ENCODE measurements at places on chromosomes 5 and 9.

DNA sequence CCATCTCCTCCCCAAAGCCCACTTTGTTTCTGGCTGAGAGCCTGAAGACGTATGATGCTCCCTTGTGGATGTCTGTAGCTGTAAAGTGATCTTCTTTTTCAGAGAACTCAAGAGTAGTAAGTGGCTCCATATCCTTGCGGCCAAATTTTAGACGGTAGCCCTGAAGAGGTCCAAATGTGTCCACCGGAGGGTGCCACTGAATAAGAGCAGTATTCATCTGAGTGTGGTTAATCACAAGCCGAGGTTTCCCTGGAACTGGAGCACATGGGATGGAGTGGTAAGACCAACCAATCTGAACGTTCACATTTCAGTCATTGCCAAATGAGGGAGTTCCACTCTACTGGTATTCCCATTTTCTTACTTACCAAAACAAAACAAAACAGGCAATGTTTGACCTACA, 686.5 kb upstream of the DMAC1 start:
- peak; percentile 16 for DNase-seq

DNA sequence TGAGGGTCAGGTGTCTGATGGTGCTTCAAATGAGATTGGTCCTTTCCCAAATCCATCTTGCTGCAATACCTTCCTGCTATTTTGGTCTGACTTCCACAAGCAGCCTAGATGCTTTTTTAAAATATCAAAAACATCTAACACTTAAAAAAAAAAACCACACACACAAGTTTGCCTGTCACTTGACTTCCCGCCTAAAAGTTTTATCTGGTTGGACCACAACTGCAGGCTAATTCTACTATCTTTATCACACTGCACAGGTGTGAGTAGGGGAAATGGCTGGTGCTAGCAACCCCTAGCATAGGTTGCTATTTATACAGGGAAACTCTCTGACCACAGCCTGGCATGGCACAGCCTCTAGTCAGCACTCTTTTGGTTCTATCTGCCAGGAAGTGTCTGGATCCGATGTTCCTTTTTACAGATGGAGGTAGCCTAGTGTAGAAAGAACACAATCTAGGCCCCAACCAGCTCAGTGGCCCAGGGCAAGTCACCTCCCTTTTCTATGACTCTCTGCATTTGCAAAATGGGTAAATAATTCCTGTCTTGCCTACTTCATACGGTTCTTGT, at the start of gene HEMGN:
Gene HEMGN, minus strand, starts transcription at position 92 of the 564 bp plus-strand sequence. Its CDS starts 36 bp downstream, at position 56.
- no peak for DNase-seq

DNA sequence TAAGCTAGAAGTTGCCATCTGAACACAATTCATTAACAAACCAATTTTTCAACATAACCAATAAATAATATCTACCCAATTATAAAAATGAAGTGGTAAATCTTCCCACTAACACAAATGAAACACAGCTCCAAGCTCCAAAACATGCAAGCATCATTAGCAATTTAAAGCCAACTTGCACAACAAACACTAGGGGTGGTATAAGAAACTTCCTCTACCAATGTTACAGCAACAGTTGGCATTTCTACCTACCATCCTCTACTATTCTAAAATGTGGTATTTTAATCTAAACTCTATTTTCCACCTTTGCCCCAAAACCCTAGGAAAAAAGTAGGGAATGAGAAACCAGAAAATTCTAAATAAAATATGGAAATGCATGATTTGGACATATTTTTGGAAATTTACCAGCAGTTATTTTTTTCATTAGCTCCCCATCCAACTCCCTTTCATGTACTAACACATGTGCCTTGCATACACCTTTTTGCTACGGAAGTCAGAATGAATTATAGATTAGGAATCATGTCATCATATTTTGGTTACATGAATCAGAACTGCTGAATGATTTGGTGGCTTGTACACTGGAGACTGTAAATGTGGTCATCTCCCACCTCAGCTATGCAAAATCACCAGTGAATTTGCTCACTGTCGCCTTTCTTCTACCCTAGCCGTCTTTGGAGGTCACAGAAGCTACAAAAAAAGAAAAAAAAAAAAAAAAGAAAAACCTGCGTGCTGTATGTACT, 4.1 kb downstream of the NR6A1 start:
- DNase-seq = no peak

GRCh38 chr5:125112196-125112595, 365.8 kb upstream of the ZNF608 start:
- no peak for DNase-seq

- no peak for DNase-seq
These were observed 143.7 kb downstream of the TRIO start for GRCh38 chr5:14286574-14287421.

DNA sequence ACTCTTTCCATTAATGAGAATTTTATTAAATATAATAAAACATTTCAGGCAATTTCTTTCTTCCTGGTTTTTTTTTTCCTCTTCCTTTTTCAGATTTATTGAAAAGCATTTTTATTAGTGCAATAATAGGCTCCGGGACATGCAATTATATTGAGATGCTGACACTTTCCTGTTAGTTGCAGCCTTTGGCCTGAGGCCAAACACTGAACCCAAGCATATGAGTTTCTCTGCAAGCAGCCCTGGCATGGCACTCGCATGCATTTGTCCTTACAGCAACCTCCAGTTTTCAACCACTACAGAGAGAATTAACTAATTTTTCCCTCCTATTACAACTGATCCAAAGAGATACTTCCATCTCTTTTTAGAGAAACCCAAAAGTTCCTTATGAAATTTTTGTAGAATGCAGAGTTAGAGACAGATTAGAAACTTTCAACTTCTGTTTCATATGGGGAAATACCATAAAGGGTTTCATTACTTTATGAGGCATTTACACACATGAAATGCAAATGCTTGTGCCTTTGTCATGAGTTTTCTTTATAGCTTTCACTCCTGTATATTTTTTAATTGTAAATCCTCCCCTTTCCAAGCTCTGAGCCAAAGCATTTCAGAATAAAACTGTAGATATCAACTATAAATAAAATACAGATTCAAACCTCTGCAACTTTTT, 183.0 kb downstream of the CETN3 start:
- DNase-seq = no peak

DNA sequence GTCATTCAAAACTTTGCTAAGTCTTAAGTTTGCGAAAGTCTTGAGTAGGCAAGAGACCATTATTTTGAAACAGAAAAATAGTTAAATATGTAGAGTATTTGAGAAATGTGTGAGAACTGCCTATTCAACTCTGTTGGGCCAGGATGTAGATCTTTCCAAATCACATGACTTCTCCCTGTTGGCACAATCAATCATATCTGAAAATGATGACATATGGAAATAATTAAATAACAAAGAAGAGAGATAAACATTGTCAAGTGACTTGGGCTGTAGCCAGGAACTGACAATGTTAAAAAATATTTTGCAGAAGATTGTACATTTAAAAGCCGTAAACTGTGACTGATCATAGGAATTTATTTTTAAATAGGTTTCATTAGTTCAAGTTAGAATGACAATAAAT, 104.6 kb upstream of the IL6ST start:
- no peak for DNase-seq

DNA sequence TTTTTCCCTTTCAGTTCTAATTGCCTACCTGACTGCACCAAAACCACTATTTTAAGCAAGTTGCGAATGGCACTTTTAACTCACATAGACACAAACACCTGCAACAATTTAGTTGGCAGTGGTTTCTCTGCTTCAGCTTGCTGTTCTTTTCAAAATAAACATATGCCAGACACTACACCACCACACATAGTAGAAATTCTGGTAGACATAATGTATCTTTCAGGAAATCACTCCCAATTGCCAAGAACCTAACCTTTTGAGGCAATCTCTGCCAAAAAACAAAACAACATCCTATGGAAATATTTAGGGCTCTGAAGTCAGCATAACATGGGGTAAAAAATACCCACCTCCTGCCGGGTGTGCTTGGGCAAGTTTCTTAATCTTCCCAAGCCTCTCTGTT, 27.7 kb downstream of the GLIS3 start:
- no peak for DNase-seq

GRCh38 chr5:2253040-2253975, 370.6 kb upstream of the IRX4 start:
- DNase-seq = no peak

GRCh38 chr5:8060235-8060952, 191.4 kb downstream of the MTRR start:
- no peak for DNase-seq
